SK-MEL-5 (cell line): ENCODE measurements at places on chromosomes 3 and 15.

DNA sequence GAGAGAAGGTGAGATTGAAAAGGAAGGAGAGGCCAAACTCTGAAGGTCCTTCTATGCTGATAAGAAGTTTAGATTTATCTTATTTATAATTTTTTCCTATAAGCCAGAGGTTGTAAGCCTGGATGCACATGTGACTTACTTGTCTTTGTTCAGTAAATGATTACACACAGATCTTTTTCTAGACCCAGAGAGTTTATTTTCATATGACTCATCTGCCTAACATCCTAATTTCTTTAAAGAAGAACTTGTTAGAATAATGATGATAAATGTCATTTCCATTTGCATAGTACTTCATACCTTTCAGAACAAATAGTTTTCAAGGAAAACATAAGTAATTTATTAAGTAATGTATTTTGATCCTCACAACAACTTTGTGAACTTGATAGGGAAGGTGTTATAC lies 434.8 kb upstream of the DPH6 start:
- no peak for DNase-seq

GRCh38 chr3:63908081-63908736 lies 4.0 kb downstream of the SCAANT1 start:
- DNase-seq: peak; percentile 55

DNA sequence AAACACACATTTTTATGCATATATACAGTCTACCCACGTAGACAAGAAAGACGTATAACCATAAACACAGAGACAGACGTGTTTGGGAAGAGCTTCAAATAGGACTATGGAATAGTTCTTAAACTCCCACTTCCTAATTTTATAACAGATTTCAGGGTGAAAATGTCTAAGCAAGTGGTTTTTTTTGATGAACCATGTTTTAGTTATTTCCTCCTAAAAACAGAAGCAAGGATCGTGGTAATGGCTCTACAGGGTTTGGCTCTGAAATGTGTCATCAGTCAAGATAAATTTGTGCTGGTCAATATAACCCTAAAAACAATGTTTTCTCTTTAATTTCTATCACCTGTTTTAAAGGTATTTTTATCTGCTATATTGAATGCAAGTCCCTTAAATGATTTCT lies 58.2 kb downstream of the FMN1 start:
- no peak for DNase-seq

DNA sequence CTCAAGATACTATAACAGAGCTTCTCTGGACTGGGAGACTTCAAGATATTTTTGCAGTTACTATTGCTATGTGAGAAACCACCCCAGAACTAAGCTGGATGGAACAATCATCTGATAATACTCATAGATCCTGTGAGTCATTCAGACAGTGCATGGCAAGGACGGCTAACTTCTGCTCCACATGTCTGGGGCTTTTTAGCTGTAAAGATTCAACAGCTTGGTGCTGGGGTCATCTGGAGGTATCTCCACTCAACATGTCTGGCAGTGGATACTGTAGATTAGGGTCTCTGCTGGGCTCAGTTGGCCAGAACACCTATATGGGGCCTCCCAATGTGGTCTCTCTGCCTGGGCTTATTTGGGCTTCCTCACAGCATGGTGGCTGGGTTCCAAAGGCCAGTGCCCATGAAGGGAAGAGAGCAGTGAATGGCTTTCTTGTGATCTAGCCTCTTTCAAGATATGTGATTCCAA lies 117.3 kb upstream of the SLC7A14 start:
- no peak for DNase-seq

DNA sequence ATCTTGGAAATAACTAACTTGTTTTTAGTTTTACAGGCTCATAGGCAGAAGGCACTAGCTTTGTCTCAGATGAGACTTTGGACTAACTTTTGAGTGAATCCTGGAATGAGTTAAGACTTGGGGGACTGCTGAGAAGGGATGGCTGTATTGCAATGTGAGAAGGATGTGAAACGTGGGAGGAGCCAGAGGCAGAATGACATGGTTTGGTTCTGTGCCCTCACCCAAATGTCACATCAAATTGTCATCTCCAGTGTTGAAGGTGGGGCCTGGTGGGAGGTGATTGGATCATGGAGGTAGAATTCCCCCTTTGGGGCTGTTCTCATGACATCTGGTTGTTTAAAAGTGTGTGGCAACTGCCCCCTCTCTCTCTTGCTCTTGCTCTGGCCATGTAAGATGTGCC lies 28.8 kb upstream of the CCDC50 start:
- no peak for DNase-seq

DNA sequence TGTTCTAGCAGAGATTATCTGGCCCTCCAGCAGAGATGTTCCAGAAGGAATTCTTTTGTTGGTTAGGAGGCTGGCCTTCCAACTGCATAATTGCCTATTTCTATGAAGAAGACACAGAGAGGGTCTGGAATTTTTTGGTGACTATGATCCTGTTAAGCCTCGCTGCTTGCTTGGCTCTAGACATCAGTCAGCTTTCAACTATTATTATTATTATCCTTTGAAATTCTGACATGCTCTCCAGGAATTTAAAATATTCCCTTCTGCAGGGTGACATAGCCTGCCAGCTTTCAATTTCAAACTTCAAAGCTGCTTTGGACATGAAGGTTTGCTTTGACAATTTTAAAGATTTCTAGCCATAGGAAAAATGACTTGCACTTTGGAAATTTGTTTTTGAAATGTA lies 26.3 kb upstream of the ZNF148 start:
- DNase-seq: no peak

DNA sequence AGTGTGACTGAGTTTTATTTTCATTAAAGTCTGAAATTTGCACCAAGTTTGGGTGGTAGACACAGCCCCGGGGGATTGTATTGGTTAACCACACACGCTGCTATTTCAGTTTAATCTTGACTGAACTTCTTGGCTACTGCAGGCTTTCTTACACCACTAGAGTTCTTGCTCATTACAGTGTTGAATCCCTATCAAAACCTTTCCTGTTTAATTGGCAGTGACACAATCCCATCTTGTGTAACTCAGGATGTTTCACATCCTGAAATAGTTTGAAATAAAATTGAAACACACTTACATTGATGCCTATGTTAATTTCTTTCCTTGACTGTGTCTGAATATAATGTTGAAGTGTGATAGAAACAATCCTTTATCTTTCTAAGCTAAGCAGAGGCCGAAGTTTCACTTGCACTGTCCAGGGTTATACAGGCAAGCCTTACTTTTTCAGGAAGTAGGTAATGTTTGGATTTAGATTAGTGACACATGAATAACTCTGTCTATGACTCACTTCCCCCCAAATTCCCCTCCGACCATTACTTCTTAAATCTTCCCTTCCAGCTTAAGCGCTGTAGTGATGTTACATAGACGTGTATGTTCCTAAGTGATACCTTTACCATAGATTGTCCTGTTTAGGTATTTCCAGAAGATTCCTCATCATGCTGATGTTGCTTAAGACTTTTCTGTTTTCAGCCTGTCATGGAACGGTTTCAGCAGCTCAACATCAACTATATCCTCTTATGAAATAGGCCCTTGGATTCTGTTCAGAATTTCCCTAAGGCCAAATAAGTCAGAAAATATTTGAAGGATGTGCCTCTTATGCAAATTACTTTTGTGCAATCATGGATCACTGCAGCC lies 16.8 kb downstream of the ATG7 start:
- peak; percentile 11 for DNase-seq

DNA sequence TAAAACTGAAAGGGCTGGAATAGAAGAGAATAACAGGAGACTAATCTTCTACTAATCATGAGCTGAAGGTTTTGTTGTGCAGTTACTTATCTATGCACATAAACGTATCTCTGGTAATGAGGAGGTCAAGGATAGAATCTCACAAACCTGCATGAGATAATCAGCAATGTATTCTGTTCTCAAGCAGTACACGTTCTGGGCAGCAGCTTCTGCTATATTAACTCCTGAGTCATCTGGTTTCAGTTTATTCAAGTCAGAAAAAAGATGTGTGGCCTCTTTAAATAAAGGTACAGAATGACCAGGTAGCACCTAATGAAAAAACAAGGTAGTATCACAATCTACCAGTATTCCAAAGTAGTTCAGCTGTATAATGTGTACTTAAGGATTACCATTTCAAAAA lies 34.9 kb downstream of the CDV3 start:
- DNase-seq: no peak

DNA sequence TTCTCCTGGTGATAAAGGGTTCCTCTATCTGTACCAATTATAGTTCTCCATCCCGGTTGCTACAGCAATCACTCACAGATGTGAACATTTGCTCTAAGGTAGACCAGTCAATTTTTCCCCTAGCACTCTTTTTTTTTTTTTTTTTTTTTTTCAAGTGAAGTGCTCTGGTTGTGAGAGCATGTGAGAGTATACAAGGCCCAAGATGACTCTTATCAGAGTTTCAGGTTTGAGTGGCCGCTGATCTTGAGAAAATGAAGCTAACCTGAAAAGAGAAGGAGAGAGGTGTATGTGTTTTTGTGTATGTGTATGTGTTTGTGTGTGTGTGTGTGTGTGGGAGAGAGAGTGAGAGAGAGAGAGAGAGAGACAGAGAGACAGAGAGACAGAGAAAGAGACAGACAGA lies 44.4 kb upstream of the OTOL1 start:
- DNase-seq: no peak

GRCh38 chr3:161927131-161927530 lies 430.5 kb downstream of the OTOL1 start:
- DNase-seq: no peak

GRCh38 chr3:11638495-11639358 lies 5.0 kb downstream of the VGLL4 start:
- DNase-seq: no peak

- no peak for DNase-seq
Measured at GRCh38 chr15:66115568-66116206, 137.9 kb downstream of the MEGF11 start.

DNA sequence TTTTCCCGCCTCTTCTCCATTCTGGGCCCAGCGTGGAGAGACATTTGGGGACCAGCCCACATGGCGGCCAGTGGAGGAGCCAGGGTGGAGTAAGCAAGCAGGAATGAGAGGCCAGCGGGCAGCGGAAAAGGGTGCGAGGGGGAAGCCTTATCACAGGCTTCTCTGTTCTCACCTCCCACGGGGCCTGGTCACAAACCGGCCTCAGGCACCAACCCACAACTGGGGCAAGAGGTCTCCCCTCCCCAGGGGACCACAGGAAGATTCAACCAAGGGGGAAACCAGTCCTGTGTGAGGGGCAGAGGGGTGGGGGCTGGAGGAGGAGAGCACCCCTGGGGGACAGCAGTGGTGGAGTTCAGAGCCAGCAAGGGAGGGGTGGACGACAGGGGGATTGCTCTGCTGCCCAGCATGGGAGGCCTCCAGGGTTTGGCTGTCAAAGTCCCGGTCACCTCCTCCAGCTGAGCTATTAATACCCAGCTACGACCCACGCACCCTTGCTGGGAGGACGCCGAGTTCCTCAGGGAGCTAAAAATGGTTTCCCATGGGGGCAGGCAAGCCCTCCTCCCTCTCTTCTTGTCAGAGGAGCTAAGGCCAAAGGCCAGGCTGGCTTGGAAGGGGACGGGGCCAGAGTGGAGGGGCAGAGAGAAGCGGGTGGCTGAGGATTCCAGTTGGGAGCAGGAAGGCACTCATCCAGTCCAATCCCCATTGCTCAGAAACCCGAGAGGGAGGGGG lies 23.8 kb upstream of the RPL29 start:
- no peak for DNase-seq

DNA sequence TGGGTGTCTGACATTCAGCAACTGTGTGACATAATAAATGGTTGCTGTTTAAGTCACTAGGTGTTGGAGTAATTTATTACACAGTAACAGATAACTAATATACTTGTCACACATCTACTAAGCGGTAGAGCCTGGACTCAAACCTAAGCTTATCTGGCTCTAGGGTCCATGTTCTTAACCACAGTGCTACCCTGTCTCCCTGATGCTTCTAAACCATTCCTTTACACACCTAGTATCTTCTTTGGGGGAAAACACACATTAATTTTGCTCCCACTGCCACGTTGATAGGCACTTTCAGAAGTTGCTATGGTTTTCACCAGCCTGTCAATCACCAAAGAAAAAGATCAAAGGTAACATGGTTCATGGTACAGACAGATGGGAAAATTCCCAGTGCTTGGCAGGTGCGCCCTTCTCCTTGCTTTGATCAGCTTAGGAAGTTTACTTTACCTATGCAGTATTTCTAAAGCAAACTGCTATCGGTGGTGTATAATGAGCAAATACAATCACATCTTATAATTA lies 150.8 kb downstream of the PDZRN3 start:
- no peak for DNase-seq

DNA sequence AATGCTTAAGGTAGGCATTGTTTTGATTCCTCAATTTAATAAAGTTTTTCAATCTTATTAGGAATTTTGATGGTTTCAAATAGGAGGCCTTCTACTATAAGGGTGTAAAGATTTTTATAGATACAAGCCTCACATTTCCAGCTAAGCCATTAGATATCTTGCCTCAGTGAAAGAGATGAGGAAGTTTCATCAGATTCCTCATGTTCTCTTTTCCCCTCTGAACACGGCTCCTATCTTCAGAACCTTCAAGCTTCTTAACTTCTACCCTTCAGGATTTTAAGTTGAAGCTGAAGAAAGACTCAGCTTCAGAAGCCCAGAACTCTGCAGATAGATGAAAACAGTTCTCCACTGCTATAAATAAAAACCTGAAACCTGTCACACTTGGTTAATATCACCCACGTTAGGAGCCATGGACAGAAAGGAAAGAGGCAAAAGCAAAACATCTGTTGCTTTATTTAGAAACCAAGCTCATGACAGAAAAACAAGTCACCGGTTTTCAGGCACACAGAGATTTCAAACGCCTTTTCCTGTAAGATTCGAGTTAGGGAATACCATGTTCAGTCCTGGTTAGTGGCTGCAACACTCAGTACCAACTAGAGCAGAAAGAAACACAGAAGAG lies 82.2 kb upstream of the GOLGA8B start:
- DNase-seq: no peak

DNA sequence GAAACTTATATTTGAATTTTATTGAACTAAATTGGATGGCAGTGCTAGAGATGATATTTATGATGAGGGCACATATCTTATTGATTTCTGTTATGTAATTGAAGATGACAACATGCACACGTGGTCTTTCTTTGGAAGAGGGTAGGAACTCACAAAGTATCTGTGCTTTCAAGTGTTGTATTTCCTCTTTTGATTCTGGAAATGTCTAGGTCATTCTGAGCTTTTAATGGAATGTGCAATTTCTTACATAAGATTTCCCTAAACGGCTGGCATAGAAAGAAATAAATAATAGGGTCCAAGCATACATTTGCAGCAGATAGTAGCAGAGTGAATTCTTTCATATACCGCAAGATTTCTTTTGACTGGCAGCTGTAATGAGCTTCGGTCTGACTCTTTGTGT lies 10.1 kb upstream of the GPR171 start:
- no peak for DNase-seq

GRCh38 chr3:107328069-107328468 lies 49.2 kb upstream of the CCDC54 start:
- no peak for DNase-seq

- peak; percentile 35 for DNase-seq
Measured at GRCh38 chr15:84108728-84109127, 126.8 kb upstream of the GOLGA6L4 start.

DNA sequence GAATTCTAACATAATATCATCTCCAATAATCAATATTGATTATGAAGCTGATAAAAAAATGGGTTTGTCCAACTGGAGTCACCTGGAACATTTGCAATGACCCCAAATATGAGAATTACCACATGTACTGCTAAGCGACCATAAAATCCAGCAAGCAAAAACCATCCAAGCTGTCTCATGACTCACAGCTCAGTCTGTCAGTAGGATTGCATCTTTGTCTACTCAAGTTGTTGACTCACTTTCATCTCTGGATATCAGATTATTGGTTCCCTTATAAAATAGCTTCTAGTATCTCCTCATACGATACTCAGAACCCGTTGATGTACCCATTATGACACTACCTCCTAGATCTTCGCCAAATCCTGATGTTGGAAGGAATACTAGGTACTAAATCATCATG lies 209.8 kb upstream of the ATP11B start:
- no peak for DNase-seq
